ENCODE measurements at places on chromosomes 4 and X. TPM values are rescaled to one million over a fixed set of nuclear protein-coding genes. Genes with fewer than 3 reads are reported as not detected.

GRCh38 chr4:20151436-20151835, 100.3 kb upstream of the SLIT2 start:
- H3K36me3 ChIP-seq: no peaks in the 10 kb centered on the region
- H3K27me3 ChIP-seq: no peaks in the 10 kb centered on the region
- H3K4me3 ChIP-seq: no peak overlapping the region
- H3K27ac ChIP-seq: no peak overlapping the region
- DNase-seq: no peak
- no peaks in the 10 kb centered on the region for H3K4me1 ChIP-seq

DNA sequence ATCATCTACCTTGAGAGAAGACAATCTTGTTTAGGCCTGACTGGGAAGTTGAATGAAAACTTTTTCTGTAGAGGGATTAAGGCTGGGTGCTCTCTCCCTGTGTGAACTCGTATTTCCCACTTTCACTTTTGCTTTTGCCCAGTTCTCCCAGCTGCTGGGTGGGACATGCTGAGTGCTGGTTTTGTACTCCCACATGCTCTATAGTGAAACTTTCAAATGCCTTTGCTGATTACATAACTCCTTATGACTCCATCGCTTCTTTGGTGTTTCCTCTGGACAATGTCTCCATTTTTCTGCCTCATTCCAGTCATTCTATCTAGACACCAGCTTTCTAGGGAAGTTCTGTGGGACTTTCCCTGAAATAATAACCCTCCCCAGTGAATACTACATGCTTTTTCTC, 100.5 kb downstream of the CLNK start:
- H3K27me3 ChIP-seq: no peaks in the 10 kb centered on the region
- no peaks in the 10 kb centered on the region for H3K36me3 ChIP-seq
- no peak for DNase-seq
- peak overlapping the region; percentile 6 for H3K27ac ChIP-seq

DNA sequence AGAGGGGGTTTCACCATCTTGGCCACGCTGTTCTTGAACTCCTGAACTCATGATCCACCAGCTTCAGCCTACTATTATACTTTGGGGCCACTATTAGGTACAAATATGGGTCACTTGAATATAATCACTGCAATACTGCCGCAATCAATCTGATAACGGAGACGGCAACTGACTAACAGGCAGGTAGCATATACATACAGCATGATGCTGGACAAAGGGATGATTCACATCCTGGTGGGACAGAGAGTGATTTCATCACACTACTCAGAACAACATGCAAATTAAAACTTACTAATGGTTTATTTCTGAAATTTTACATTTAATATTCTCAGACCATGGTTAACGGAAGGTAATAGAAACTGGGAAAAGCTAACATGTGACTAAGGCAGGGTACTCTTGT, 10.9 kb downstream of the LRBA start:
- no peak overlapping the region for H3K27ac ChIP-seq
- H3K4me3 ChIP-seq: no peak overlapping the region
- no peaks in the 10 kb centered on the region for H3K36me3 ChIP-seq
- no peak for DNase-seq

GRCh38 chrX:50108264-50108663, 92.5 kb downstream of the AKAP4 start:
- no peak overlapping the region for H3K27ac ChIP-seq
- no peak for DNase-seq
- no peaks in the 10 kb centered on the region for H3K36me3 ChIP-seq
- no peaks in the 10 kb centered on the region for H3K27me3 ChIP-seq
- no peaks in the 10 kb centered on the region for H3K4me1 ChIP-seq
- no peak overlapping the region for H3K4me3 ChIP-seq

GRCh38 chr4:151729731-151730559, 30.9 kb downstream of the GATB start:
- H3K27me3 ChIP-seq: no peaks in the 10 kb centered on the region
- DNase-seq: no peak
- peaks cover 7% of the 10 kb centered on the region for H3K4me1 ChIP-seq
- H3K27ac ChIP-seq: peak overlapping the region; percentile 59
- no peaks in the 10 kb centered on the region for H3K36me3 ChIP-seq

DNA sequence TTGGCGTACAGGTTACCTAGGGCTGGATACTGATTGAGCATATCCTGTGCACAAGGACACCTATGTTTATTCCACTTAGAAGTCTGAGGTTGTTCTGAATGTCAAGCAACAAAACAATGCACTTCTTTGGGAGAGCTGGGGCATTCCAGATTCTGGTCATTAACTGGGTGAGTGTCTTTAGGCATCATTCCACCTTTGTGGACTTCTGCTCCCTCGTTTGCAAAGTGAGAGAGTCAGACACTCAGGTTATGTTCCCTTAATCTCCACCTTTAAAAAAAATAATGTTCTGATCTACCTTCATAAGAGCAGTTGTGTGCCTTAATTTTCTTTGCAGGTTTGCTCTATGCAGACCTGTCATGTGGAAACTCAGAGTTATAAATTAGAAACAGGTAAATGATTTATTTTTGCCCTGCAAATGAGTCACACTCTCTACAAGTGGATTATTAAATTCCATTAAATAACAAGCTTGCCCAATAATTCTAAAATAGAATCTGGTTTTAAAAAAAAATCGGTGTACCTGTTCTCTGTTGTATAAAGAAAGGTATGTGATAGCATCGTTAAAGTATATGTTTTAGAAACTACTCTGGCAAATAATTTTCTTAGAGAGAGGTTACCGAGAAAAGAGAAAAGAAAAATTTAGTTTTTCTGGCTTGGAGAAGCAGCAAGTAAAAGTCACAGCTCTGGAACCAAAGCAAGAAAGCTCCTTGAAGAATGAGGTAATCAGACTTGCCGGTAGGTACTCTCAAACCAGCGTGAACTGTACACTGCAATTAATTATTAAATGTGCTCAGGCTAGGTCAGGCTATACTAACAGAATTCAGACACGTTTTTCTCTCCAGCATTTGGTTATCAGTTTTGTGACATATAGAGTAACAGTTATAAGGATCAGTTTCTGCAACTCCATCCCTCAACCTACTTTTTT, 93.2 kb downstream of the SORBS2 start:
- DNase-seq: no peak
- H3K4me1 ChIP-seq: no peaks in the 10 kb centered on the region
- no peaks in the 10 kb centered on the region for H3K27me3 ChIP-seq
- H3K27ac ChIP-seq: peak overlapping the region; percentile 50

- H3K36me3 ChIP-seq: no peaks in the 10 kb centered on the region
- no peak overlapping the region for H3K27ac ChIP-seq
- H3K4me3 ChIP-seq: no peak overlapping the region
- peaks cover 27% of the 10 kb centered on the region for H3K4me1 ChIP-seq
These were observed 33.1 kb downstream of the PDK3 start for GRCh38 chrX:24498181-24498580.

DNA sequence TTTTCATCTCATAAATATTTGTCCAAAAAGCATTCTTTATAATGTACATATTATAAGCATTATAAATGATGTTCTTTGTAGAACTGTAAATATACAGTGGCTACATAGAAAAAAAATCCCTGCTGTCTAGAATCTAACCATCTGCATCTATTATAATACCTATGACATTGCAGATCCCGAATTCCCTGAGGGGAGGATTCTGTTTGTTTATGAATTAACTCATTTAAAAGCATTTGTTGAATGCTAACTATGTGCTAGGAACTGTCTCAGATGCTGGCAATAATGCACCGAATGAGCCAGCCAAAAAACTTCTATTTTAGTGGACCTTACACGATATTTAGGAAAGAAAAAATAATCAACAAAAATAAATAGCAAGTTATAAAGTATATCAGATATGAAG, 189.6 kb downstream of the PACRGL start:
- H3K27me3 ChIP-seq: no peaks in the 10 kb centered on the region
- DNase-seq: no peak
- no peaks in the 10 kb centered on the region for H3K4me1 ChIP-seq
- no peak overlapping the region for H3K4me3 ChIP-seq
- no peaks in the 10 kb centered on the region for H3K36me3 ChIP-seq

DNA sequence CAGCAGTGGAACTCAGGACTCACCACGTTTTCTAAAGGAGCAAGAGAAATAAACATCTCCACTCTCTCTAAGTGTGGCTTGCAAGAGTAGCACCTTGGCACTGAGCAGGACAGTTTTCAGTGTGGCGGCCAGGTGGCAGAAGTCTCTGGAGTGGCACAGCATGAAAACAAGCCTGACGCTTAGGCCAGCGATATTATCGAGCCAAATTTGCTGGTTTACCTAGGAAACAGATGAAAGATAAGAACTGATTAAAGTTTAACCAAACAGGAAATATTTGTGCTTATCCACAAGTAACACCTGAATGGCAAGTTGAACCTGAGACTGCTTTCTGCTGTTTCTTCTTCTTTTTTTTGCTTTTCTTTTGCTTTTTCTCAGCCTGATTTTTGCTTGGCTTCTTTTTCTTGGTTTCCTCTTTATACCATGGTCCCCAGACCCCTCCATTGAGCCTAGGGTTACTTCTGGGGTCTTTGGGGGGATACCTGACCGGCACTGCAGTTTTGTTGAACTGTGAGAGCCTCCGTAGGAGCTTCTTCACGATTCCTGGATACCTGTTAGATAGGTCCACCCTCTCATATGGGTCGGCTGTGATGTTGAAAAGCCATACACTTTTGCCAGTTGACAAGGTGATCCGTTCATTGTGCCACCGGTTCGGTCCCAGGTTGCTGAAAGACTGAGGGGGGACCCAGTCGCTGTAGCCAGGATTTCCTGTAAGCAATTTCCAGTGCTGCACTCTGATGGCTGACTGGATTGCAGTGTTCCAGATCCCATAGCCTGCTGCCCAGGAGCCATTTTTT, 77.3 kb downstream of the ARSJ start:
- H3K4me1 ChIP-seq: no peaks in the 10 kb centered on the region
- no peak for DNase-seq
- no peak overlapping the region for H3K4me3 ChIP-seq
- no peaks in the 10 kb centered on the region for H3K27me3 ChIP-seq

- H3K27me3 ChIP-seq: no peaks in the 10 kb centered on the region
- H3K4me3 ChIP-seq: no peak overlapping the region
- H3K36me3 ChIP-seq: no peaks in the 10 kb centered on the region
- no peak overlapping the region for H3K27ac ChIP-seq
- no peak for DNase-seq
These were observed 19.0 kb downstream of the SMPX start for GRCh38 chrX:21738950-21739287.

GRCh38 chr4:41744572-41745291, 3.8 kb downstream of the PHOX2B start:
- DNase-seq: no peak
- H3K36me3 ChIP-seq: no peaks in the 10 kb centered on the region
- no peak overlapping the region for H3K4me3 ChIP-seq
- no peak overlapping the region for H3K27ac ChIP-seq
- H3K27me3 ChIP-seq: peaks cover 16% of the 10 kb centered on the region

- DNase-seq: no peak
- no peaks in the 10 kb centered on the region for H3K4me1 ChIP-seq
- no peaks in the 10 kb centered on the region for H3K27me3 ChIP-seq
- H3K36me3 ChIP-seq: no peaks in the 10 kb centered on the region
- H3K27ac ChIP-seq: no peak overlapping the region
These were observed 129.8 kb downstream of the GUCY2F start for GRCh38 chrX:109352066-109352588.

DNA sequence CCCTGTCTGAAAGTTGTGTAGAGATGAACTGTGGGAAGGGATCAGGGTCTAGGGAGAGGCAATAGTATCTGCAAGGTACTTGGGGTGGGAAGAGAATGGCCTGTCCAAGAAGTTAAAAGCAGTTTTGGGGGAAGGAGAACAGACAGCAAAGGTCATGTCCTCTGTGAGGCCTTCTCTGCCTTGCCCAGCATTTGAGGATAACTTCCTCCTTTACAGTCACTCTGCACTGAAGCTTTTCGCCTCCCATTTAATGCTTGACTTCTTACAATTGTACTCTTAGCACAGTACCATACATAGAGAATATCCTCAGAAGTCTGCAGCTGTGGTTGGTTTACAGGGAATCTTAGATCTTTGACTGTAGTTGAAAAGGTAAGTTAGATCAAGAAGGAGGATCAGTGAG, 121.8 kb upstream of the AP1S2 start:
- H3K4me1 ChIP-seq: no peaks in the 10 kb centered on the region
- no peaks in the 10 kb centered on the region for H3K36me3 ChIP-seq
- H3K27me3 ChIP-seq: no peaks in the 10 kb centered on the region
- H3K27ac ChIP-seq: no peak overlapping the region
- no peak for DNase-seq

VSIG1 gene
- not detected for total RNA-seq

NXF3 gene
- total RNA-seq: not detected

GAGE13 gene
- not detected for total RNA-seq

SOD3 gene
- 5.0 TPM for total RNA-seq

GPR173 gene
- total RNA-seq: 0.57 TPM

MAGEA9B gene
- total RNA-seq: not detected

SLC6A14 gene
- total RNA-seq: 1.4 TPM

CXorf49 gene
- total RNA-seq: not detected

All from esophagus squamous epithelium (tissue), 5 donors.